ENCODE measurements at places on chromosomes 6 and 20.
A peak's percentile ranks its signal among the peaks of the same experiment; 100 is the strongest.

DNA sequence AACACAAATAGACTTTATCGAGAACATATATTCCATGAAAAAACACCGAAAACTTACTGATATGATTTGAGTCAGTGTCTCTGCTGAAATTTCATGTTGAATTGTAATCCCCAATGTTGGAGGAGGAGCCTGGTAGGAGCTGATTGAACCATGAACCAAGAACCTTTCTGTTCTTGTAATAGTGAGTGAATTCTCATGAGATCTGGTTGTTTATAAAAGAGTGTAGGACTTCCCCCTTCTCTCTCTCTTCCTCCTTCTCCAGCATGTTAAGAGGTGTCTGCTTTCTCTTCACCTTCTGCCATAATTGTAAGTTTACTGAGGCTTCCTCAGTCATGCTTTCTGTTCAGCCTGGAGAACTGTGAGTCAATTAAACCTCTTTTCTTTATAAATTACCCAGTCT, 1289.3 kb upstream of the CITED2 start:
- DNase-seq = peak; percentile 2

DNA sequence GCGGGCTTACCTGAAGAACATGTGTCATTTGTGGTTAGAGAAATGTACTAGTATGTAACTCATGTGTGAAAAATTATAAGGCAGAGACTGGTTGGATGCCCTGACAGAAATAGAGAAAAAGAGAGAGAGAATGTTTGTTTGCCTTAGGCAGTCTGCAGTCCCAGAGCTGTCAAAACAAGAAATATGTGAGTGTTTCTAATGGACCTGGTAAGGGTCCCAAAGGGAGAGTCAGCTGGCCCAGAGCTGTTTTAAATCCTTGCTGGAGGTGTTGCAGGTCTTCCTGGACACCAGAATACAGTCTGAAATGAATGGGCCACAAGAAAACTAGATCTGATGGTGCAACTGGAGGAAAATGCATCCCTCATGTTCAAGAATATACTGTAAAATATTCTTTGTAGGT, 158.3 kb upstream of the OGFRL1 start:
- no peak for DNase-seq

- DNase-seq = no peak
These were observed 5.7 kb upstream of the SASH1 start for GRCh38 chr6:148336901-148337300.

- DNase-seq = no peak
These were observed 8.1 kb downstream of the NELFCD start for GRCh38 chr20:58989196-58989595.

- no peak for DNase-seq
These were observed 63.8 kb upstream of the TINAG start for GRCh38 chr6:54244430-54244829.

DNA sequence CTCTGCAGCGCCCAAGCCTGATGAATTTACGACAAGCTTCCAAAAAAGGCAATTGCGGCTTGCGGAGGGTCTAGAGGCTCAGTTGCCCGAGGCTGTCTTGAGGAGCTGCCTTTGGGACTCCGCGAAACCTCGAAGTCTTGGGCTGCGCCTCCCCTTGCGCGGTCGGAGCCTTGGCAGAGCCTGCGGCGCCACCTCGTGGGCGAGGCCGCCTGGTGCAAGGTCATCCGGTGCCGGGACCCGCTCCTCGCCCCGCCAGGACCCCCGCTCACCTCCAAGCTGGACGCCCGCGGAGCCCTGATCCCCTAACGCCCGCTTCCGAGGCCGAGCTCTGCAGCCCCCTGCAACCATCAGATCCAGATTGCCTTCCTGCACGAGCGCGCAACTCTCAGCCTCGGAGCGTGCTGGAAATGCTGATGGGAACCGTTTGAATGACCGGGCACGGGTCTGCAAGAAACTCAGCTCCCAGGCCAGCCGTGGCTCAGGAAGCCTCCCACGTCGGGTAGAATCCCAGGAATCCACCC, 14.9 kb upstream of the FAM210B start:
- no peak for DNase-seq

- no peak for DNase-seq
These were observed 212.7 kb upstream of the FOXA2 start for GRCh38 chr20:22797103-22797502.

- no peak for DNase-seq
These were observed 117.4 kb downstream of the TBC1D32 start for GRCh38 chr6:121216928-121217327.

DNA sequence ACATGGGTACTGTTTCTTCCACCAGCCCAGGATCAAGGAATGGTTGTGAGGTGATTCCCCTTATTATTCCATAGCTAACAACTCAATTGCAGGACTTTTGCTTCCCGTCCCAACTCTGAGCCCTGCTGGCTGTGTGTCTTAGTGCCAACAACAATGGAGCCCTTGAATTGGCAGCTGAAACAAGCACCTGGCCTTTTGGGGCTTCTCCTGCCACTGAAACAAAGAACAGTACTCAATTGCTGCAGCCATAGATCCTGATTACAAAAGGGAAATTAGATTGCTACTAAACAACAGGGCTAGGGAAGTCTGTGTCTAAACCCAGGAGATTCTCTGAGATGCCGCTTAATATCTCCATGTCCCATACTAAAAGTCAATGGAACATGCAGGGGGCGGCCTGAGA, 61.3 kb upstream of the CARMIL1 start:
- no peak for DNase-seq

DNA sequence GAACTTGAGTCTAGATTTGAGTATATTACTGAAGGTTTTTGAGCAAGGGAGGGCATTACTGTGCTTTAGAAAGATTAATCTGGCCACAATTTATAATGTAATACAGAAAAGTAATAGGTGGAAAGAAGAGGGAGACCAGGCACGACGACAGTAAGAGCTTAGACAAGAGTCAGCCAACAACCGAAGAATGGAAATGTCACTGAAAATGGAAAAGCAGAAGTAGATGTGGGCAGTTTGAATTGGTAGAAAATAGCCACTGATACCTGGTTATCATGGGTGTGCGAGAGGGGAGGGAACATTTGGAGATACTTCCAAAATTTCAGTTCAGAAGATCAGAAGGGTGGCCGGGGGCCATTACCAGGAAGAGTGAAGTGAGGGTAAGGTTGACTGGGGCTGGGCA, 339.1 kb downstream of the UTRN start:
- DNase-seq = no peak

DNA sequence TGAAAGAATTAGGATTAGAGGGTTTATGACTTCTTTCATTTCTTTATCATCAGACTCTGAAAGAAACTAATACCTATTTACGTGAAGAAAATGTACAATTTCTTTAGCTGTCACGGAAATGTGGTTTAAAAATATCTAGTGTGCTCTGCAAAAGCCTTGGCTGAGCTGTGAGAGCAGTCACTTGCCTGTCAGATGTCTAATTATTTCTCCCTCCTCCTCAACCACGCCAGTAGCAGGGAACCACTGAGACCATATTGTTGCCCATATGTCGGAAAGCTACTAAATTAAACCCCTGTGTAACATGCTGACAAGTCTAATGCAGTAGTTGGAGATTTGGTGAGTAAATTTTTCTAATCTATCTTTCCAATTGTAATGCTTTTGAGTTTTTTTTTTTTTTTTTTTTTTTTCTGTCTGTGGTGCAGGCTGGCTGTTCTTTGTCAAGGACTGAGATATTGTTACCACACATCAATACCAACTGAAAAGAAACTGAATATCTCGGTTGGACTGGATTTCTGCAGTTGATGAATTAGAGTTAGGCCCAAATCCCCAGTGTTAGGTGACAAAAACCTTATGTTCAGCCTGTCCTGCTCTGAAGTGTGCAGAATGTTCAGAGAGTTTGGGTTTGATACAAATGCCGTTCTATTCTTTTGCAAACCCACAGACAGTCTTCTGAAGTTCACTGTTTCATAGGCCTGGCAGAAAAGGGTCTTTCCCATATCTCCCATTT, 302.9 kb upstream of the SYNCRIP start:
- no peak for DNase-seq

GRCh38 chr6:100918152-100918551, 37.0 kb upstream of the ASCC3 start:
- DNase-seq = no peak

GRCh38 chr20:8601542-8601912, 467.4 kb upstream of the PLCB4 start:
- DNase-seq = peak; percentile 5

- DNase-seq = no peak
These were observed 8.5 kb downstream of the L3MBTL3 start for GRCh38 chr6:130026859-130027258.

GRCh38 chr6:92339936-92340640, 1079.3 kb downstream of the EPHA7 start:
- no peak for DNase-seq

DNA sequence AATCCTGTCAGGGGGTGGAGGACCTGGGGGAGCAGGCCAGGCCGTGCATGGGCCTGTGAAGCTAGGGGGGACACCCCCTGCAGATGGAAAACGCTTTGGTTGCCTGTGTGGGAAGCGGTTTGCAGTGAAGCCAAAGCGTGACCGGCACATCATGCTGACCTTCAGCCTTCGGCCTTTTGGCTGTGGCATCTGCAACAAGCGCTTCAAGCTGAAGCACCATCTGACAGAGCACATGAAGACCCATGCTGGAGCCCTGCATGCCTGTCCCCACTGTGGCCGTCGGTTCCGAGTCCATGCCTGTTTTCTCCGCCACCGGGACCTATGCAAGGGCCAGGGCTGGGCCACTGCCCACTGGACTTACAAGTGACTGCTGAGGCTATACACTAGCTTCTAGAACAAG, 1.8 kb downstream of the ZBTB9 start:
- DNase-seq = no peak

GRCh38 chr6:138026342-138026741, 80.9 kb downstream of the PERP start:
- no peak for DNase-seq

DNA sequence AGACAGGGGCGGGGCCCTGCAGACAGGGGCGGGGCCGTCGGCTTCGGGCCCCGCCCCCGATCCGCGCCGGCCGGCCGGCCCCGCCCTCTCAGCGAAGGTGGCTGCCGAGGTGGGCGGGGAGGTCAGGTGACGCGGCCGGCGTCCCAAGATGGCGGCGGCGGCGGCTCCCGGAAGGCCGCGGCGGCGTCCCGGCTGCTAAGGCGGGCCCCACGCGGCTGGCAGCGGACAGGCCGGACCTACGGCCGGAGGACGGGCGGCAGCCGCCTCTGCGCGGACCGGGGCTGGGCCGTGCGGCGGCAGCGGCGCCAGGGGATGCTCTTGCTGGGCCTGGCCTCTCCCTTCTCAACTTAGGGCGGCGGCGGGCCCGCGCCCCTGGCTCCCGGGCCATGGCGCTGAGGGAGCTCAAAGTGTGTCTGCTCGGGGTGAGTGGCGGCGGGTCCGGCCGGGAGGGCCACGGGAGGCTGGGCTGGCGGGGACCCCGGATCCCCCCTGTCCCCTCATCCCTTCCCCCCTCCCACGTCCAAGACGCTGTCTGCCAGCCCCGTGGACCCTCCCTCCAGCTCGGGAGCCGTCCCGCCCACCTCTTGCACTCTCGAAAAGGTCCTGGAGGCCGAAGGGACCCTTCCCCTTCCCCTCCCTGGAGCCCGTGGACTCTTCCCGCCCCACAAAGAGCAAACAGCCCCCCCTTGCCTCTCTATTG, at the start of gene RAB22A:
Gene RAB22A (plus strand): TSS at position 125 of the 700 bp plus-strand sequence. CDS start 262 bp downstream, at position 387.
- DNase-seq = peak; percentile 91

GRCh38 chr6:3848380-3848779, 793 bp upstream of the FAM50B start:
- DNase-seq = no peak

GRCh38 chr6:25130518-25130917, 148.7 kb upstream of the CARMIL1 start:
- no peak for DNase-seq

GRCh38 chr6:62042429-62042828, 243.6 kb downstream of the KHDRBS2 start:
- no peak for DNase-seq

DNA sequence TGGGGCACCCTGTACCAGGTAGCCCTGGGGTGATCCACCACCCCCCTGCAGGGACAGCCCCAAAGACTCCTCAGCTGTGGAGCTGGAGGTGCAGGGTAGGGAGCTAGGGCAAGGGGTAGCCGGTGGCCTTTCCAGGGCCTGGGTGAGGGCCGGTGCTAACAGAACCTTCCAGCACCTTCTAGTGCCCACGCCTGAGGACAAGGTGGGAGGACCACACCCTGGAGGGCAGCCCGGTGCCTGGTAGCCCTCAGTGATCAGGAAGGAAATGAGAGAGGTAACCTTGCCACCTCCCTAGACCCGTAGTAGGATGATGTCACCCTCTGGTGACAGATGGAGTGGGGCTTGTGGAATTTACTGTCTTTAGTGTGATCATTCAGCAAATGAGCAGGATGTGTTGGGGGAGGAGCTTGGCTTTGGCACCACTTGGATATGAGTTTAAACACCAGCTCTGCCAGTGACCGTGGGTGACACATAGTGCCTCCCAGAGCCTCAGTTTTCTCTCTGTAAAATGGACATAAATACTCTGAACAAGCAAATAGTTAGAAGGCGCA, 187.7 kb downstream of the NFATC2 start:
- no peak for DNase-seq

DNA sequence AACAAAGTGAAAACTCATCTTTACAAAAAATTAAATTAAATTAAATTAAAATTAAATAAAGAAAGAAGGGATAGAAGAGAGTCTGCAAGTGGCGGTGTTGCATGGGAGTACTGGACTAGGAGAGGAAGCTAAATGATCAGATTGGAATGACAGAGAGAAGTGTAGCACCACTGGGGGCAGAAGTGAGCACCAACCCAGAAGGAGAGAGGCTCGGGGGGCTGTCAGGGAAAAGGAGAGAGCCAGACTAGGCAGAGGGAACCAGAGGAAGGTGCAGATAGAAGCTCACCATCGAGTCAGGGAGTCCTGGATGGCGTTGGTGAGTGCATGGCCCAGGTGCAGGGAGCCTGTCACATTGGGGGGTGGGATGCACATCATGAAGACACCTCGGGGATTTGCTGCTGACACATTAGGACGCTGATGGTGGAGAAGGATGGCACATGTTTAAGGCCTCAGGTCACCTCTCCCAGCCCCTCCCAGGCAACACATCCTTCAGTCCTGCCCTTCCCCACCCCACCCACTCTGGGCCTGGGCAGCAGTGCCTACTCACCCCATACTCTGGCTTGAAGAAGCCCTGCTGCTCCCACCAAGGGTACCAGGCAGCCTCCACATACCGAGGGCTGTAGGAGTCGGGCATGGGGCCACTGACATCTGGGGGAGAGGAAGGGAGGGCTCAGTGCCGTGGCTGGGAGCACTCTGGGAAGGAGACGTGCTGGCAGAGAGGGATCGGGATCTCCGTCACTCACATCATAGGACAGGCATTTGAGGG, 4.0 kb downstream of the VARS1 start:
- DNase-seq = peak; percentile 47

GRCh38 chr6:15464211-15464725, 198.6 kb downstream of the DTNBP1 start:
- peak; percentile 68 for DNase-seq

DNA sequence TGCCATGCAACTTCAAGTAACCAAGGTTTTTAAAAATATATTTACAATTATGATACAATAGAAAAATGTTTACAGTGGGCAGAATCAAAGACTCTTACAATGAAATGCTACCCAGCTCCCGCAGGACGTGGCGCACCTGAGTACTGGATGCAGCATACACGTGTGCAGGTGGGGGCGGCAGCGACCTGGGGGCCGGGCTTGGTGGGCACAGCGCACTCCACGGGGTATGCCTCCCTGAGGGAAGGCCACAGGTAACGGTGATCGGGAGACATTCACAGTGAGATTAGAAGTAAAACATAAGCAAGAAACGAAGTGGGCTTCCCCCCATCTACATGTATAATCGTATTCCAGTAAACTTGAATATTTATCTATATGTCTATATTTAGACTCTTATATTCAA, 54.2 kb downstream of the WDR27 start:
- no peak for DNase-seq

GRCh38 chr6:145502416-145502815, 232.9 kb downstream of the EPM2A start:
- DNase-seq = no peak
